ENCODE measurements at places on chromosomes 6 and 20.

DNA sequence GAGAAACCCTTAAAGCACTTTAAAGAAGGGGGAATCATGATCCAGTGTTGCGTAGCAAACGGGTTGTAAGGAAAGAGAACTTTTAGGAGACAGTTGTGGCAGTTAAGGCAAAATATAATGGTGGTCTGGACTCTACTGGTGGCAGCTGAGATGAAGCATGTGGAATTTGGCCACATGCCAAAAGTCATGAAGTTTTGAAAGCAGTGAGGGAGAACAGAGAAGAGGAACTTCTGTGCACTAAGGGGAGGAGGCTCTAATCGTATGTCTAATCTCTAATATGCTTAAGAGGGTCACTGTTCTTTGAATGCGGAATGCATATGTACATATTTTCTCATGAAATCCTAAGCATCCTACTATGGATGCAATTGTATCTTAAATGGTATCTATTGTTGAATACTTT is 91.5 kb downstream of the RIMS1 start:
- DNase-seq, result no peak

DNA sequence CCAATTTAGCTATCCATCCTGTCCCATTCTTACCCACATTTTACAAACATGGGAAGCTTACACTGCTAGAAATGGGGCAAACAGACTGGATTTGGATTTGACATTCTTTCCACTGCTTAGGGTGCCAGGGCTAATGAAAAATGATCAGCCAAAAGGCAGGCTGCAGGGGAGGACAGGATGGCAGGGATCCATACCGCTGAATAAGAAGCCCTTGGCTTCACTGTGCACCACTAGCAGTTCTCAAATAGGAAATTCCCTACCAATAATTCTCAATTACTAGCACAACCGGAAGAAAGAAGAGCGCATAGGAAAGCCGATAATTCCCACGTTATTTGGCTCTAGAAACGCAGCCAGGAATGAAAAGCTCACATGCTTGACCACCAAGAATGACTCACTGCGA is 73.1 kb downstream of the NDUFAF5 start:
- no peak for DNase-seq

DNA sequence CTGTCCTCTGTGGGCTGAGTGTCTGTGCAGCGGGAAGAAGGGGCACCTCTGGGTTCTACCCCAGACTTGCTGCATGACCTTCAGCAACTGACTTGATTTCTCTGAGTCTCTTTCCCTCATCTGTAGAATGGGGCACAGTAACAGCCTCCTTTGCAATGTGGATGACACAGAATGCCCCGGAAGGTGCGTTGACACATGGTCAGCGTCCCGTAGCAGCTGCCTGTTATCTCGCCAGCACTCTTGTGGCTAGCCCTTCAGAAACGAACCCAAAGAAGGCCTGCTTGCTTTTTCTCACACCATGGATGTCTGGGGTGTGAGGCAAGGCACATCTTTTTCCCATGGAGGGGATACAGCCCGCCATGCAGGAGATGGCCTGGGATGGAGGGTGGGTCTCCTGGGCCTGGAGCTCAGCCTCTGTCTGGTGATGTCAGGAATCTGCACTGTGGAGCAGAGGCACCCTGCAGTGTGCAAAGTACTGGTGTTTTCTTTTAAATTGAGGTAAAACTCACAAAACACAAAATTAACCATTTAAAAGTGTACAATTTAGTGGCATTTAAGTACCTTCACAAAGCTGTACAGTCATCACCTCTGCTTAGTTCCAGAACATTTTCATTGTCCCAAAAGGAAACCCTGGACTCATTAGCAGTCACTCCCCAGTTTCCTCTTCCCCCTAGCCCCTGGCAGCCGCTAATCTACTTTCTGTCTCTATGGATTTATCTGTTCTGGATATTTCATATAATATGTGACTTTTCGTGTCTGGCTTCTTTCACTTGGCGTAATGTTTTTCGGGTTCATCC is 59.8 kb upstream of the FAM83D start:
- no peak for DNase-seq

DNA sequence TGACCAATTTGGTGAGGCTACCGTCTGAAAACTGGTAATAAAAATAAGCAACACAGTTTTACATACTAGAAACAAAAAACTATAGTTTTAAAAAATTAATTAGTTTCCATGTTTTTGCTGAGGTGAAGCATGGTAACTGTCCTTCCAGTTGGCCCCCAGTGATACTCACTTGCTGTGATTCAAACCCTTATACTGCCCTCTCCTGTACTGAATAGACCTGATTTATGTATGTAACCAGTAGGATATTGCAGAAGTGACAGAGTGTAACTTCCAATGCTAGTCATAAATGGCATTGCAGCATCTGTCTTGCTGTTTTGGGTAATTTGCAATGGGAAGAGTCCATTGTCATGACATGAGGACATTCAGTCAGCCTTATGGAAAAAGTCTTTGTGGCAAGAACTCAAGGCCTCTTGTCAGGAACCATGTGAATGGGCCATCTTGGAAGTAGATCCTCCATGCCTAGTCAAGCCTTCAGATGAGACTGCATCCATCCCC is 8.9 kb upstream of the CHD6 start:
- DNase-seq, result no peak

GRCh38 chr6:107823047-107823557 is 1.0 kb downstream of the SCML4 start:
- DNase-seq, result peak; percentile 40

GRCh38 chr6:43020052-43020705 is 1.2 kb upstream of the RRP36 start:
- DNase-seq, result no peak

- DNase-seq, result no peak
Observed at GRCh38 chr6:153947808-153948447, 91.1 kb upstream of the OPRM1 start.

GRCh38 chr6:3795836-3796718 is 44.6 kb upstream of the PXDC1 start:
- DNase-seq, result no peak

GRCh38 chr6:91241946-91242613 is 655.2 kb upstream of the MAP3K7 start:
- DNase-seq, result no peak

DNA sequence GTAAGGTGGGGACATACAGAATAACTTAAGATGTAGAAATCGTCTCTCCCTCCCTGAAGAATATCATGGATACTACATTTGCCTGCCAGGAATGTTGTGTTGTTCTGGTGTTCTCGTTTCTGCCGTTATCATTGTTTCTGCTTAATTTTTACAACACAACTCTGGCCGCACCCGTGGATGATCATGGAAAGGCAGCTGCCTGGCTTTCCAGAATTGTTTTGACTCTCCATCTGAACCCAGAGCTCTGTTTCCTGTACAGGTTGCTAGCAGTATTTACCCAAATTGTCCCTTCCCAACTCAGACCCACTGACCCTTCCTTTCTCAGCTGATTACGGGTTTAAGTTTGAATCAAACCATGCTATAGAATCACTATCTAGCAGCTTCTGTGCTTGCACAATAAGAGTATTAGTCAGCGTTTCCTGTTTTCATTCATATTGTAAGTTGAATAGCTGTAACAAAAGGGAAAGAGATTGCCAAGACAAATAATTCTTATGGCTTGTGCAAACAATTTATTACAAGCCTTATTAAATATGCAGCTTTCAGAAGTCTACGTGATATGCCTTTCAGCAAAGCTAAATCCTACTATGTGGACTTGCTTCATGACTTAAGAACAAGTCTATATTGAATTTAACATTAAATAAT is 139.0 kb downstream of the MTHFD1L start:
- no peak for DNase-seq

DNA sequence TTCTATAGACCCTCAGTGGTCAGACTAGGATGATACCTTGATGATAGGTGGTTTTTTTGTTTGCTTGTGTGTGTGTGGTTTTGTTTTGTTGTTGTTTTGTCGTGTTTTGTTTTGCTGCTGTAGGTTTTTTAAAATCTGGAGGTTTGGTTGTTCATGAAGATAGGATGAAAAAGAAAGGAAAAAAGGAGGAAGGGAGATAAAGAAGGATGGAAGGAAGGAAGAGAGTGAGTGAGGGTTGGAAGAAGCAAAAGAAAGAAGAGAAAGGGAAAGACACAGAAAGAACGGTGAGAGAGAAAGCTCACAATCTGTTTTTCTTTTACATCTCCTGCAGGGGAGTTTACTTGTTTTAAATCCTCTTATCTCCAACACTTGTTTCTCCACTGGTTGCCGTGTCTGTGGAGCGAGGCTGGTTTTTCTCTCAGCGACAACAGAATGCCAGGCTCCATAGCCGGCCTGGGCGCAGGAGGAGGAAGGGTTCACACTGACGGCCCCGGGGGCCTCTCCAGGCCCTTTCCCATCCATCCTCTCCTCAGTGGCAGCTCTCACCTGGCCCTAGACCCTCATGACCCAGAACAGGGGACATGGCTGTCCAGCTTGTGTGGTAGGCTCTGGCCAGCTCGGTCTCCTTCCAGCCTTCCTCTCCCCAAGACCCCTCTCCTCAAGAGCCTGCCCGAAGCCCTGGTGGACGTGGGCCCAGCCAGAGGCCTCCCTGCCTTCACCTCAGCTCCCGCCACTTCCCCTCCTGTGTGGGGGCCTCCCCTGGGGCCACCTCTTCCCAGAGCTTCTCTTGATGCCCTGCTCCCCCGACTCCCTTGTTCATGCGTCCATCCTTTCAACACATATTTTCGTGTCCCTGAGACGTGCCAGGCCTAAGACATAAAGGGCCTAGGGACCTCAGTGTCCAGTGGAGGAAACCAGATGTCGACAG is 168.4 kb downstream of the VEGFA start:
- no peak for DNase-seq

DNA sequence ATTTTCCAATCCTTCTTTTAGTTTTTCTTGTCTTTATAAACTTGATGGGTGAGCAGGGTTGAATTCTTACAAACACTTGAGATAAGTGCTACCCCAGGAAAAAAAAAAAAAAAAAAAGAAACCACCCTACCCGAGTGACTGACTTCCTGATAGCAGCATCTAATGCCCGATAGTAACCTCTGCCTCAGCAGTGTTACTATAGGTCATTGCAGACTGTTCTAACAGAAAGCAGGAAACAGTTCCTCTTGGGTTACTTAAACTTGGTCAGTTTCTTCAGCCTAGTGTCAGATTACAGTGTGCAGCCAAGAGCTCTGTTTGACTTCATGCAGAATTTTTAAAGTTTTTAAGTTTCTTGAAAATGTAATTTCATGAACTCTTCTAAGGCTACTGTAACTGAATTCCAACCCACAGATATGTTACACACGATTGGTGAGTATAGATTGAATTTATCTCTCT is 2.1 kb downstream of the MYLIP start:
- DNase-seq, result no peak

DNA sequence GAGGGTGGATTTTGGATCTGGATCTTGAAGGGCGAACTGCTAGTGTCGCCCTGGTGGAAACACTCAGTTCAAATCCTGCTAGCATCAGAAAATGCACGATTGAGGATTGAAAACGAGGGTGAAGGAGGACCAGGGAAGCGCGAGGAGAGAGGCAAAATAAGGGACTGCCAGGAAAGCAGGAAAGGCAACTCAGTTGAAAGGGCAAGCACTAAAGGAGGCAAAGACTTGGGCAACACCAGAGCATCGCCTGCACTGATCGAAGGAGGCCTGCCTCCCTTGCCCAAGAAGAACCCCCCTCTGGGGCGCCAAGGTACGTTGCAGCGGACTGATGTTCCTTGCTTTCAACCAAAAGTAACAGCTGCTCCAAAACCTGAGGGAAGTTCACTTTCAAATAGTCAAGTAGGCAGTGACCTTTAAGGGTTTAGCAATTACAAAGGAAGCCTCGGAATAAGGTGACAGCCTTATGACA is 308 bp upstream of the COL21A1 start:
- no peak for DNase-seq

DNA sequence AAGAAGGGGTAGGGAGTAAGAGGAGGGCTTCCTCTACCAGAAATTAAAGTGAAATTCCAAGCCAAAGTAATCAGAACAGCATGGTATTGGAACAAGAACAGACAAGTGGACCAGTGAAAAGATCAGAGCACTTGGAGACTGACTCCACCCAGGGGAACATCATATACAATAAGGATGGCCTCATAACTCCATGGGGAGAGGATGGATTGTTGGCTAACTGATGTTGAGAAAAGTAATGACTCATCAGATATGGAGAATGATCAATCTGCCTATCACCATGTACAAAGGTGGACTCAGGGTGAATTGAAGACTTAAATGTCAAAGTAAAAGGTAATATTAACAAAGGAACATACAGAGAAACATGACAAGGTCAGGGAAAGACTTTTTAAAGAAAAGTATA is 12.8 kb downstream of the SLC22A3 start:
- DNase-seq, result no peak

DNA sequence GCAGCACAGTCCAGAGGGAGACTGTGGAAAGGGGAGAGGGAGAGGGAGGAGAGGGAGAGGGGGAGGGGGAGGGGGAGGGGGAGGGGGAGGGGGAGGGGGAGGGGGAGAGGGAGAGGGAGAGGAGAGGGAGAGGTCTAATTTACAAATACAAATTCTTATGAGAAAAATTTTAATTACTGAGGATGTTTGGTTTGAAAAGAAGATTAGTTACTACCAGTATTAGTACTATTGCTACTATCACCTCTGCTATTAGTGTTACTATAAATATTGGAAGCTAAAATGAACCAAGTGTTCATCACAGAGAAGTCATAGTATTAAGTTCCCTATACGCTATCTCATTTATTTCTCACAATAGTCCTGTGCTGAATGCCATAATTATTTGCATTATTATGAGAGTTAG is 14.3 kb upstream of the TSBP1 start:
- no peak for DNase-seq

- DNase-seq, result no peak
Observed at GRCh38 chr20:20856306-20856705, 143.9 kb upstream of the RALGAPA2 start.

- no peak for DNase-seq
Observed at GRCh38 chr6:38035478-38035877, 216.0 kb downstream of the ZFAND3 start.

- no peak for DNase-seq
Observed at GRCh38 chr20:22719167-22719591, 134.8 kb upstream of the FOXA2 start.

GRCh38 chr6:35014341-35014740 is 125.3 kb downstream of the ANKS1A start:
- no peak for DNase-seq

DNA sequence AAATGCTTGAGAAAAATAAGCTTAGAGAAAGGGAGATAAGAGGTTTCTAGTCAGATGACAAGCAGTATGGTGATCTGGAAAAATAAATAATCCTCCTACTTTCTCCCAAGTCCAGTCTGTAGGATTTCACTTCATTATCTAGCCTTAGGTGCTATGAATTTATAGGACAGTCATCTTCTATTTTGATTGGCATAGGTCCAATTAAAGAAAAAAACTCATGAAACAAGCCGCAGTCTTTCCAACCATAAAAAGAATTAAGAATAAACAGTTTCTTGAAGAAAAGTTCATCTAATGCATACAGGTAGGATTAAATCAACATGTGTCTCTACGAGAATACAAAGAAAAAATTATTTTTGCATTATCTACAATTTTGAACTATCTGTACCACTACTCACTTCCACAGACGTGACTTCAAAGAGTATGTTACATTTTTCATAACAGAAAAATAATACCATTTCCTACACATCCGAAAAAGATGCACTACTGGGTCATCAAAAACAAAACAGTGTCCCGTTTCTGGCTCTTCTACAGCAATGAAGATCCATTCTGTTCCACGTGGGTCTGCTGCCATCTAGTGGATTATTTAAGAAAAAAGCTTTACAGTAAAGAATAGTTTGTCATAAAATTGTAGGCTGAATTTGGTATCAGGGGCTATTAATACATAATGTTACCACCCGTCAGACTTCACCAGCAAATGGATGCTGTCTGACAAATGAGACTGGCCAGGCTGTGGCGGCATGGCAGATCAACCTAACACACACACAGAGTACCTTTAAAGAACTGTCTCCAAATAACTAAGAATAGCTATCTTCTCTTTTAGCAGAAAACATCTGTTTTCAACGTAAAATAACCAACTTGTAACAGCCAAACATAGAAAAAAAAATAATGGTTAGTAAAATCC is 28.9 kb downstream of the STX7 start:
- DNase-seq, result no peak

Data from stimulated activated CD4-positive, alpha-beta T cell treated with anti-CD3 and anti-CD28 coated beads, Interleukin-15, amount 100 ng/mL, for 1 hour (primary cell).